Fibroblast of skin of back (primary cell): ENCODE measurements at places on chromosomes 6 and 20.

- peak; percentile 87 for DNase-seq
These were observed 64.5 kb downstream of the JAG1 start for GRCh38 chr20:10609276-10609675.

GRCh38 chr6:137181891-137182653 is 8.6 kb upstream of the IL22RA2 start:
- no peak for DNase-seq

DNA sequence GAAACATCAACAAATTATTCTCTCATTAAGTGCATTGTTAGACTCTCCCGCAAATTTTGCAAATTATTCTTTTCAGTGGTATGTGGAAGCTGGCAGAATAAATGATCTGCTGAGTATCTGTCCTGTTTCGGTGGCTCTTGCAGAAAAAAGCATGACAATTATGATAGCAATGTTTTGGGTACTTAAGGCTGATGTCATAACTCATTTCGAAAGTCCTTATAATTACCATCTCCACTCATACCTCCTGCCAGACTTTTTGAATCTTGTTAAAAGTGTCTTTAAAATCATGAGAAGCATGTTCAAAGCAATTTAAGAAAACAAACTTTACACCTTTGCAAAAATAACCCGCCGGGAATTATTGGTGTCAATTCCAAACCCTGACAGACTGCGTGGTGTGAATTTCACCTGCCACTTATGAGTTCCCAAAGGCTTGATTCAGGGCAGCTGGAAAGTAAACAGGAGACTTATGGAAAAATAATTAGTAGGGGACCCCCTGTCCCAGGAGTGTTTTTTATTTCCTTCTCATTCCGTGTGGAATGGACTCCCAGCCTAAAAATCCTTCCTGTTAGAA is 87.6 kb upstream of the E2F3 start:
- DNase-seq = no peak

DNA sequence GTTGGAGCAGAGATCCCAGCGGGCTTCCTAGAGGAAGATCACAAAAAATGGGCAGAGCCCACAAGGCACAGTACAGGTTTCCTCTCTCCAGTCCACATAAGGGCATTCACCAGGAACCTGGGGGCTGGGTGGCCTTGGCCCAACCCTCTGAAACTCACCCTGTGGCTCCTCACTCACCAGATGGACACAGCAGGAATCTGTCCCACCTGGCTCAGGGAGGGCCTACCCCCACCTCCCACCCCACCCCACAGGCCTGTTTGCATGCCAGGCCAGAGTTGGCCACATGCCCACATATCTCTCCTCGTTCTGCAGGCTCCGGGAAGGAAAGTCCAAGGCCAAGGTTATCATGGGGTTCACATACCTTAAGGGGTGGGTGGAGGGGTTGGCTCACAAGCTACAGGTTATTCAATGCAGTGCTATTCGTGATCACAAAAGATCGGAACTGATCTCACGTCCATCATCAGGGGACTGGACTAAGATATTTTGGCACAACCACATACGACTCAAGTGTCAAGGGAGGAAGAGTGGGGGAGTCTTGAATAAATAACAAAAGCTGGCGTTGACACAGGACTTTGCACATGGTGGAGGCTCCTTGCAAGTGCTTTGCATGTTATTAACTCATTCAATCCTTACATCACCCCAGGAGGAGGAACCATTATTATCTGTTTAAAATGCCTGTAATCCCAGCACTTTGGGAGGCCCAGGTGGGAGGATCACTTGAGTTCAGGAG is 13.0 kb downstream of the RIPOR3 start:
- no peak for DNase-seq

DNA sequence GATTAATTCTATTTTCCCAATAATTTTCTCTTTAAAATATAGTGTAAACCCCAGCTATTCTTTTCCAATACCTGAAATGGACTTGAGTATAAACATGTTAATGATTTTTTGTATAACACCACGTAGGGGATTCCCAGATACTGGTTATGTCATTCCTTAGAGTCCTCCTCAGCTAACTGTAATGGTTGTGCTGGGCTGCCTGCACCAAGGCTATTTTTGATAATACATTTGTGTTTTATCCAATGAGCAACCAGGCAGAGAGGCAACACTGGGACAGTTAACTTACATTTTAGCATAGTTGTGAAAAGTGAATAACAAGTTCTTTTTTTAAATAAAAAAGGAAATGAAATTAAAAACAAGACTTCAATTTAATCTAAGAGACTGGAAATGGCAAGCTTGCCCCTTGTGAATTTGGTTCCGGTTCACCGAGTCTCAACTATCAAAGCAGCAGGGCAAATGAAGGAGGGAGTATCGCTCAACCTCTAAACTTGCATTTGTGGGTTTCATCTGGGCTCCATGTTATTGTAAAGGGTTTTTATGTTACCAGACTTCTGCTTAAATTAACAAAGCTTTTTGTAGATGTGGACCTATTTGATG is 18.8 kb upstream of the BACH2 start:
- DNase-seq = no peak

GRCh38 chr20:22241609-22242008 is 342.8 kb downstream of the FOXA2 start:
- no peak for DNase-seq

DNA sequence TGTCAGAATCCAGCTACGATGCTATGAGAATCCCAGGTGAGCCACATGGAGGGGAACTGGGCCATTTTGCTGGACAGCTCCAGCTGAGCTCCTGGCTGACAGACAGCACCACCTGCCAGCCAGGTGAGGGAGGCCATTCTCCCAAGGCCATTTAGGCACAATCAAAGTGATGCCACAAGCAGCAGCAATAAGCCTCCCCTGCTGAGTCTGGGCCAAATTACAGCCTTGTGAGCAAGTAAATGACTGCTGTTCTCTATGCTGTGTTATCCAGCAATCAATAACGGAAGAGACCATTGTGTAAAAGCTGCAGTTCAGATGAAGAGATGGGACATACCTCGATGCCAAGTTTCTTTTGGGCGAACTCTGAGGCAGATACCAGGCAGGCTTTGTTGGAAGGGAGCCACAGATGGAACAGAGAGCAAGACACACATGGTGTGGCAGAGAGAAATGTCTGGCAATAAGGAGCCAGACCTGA is 14.0 kb upstream of the SCGN start:
- no peak for DNase-seq

DNA sequence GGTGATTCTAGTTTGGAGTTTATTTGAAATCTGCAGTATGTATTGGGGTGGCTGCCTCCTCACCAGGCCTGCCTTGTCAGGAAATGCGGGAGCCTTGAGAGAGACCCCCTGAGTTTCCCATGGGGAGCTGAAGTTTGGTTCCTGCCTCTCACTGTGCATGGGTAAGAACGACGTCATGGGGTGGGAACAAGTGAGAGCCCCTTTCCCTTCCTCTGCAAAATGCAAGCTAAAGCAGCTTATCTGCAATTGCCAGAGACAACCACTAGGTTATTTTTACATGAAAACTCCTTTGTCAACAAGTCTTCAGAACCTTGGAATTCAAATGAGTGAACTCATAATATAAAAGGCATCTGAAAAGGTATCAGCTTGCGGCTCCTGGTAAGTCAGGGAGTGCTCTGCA is 58.4 kb downstream of the TMEM170B start:
- DNase-seq = peak; percentile 53

DNA sequence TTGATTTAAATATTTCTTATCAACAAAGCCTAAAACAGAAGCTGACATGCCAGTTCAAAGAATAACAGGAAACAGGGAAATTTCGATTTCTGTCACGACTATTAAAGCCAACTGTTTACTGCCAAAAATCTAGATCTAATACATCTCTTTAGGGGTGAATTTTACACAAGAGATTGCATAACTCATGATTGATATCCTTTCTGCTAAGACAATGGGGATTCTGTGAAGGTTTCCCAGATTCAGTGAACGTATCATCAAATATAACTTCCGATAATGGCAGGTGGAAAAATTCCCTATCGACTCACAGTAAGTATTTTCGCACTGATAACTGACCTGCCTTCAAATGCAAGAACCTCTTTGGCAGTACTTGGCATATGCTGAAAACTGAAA is 42.9 kb downstream of the NHSL1 start:
- DNase-seq = no peak

- no peak for DNase-seq
These were observed 22.0 kb upstream of the RIPK1 start for GRCh38 chr6:3046295-3046694.

DNA sequence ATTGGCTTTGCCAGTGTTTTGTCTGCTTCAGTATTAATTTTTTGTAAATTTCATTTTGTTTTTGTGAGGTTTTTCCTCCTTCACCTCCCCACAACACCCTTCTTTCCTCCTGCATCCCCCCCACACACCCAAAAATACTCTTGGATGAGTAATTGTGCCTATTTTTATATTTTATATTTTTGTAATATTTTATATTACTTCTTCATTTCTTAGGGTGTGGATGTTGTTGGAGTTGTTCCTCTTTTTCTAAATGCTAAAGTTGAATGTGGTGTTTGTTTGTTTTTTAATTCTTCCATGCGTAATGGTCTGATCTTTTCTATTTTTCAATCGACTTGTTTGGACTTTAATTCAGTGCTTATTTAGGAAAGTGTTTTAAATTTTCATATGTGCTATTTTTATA is 420.5 kb upstream of the SOX4 start:
- DNase-seq = no peak

GRCh38 chr20:3586093-3586492 is 77.1 kb downstream of the GFRA4 start:
- no peak for DNase-seq

DNA sequence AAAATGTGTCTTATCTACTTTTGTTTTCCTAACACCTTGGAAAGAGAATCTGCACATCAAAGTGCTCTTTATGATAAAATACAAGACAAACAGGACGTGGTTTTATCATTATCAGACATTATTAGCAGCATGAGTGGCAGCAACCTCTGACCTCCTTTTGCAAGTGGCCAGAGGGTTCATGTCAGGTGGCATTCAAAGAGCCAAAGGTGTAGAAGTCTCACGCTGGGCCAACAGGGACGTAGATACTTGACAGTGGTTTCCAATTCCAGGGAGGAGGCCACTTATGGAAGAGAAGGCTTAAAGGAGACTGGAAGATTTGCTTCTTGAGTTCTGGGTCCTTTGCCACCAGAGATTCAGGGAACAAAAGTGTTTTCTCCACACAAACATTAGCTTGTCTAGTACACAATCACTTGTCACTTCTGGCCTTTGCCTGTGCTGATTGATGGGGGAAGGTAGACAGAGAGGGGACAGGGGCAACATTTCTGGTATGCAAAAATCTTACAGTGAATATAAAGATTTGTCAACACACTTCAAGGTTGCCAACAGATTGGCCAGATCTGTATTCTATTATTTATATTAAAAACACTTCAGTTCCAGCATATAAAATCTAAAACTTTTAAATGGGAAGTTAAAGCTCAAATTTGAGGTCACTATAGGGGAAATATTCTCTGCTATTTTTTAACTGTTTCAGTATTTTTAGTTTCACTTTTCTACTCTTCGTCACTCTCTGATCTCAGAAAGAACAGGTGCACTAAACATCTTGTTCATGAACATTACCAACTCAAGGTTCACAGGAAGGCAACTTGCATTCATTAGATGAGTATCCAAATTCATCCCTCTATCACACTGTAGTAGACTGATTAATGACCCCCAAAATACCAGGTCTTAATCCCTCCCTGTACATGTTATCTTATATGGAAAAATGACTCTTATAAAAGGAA is 52.1 kb upstream of the FBXO30 start:
- no peak for DNase-seq

DNA sequence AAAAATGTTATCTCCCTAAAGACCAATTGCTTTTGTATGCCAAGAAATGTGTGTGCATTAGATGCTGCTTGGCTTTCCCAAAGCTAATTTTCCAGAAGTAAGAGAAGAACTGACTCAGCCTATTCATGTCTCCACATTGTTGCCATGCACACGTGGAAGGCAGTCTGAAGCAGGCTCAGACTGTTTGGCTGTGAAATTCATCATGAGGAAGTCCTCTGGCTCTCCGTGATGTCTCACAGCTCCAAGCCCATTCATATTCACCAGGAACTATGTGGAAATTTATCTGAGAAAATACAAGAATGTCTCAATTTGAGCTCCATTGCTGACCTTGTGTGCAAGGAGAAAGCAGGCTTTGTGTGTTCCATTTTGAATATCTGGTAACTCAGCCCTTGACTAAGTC is 1022.2 kb upstream of the GJE1 start:
- no peak for DNase-seq

GRCh38 chr6:149876241-149876933 is 12.2 kb upstream of the LRP11 start:
- no peak for DNase-seq

DNA sequence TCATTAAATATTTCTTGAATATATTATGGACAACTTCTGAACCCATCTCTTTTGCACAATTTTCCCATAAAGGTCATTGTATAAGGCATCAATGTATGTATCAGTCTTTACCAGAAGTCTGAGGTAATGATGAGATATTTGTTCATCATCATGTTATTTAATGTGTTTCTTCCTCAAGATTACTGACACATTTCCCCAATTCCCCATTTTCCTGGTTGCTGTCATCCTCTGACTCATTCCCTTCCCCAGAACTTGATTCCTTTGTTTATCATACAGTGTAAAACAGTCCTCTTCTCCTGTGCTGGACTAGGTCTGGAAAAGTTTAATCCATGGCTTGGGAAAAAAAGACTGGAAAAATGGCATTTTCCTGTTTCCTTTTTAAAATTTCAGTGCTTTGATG is 107.9 kb upstream of the FLRT3 start:
- DNase-seq = peak; percentile 68

GRCh38 chr6:44192428-44193041 is 24.2 kb upstream of the MYMX start:
- DNase-seq = no peak

- DNase-seq = no peak
These were observed 504.3 kb upstream of the SLC35B3 start for GRCh38 chr6:8939615-8940014.

- DNase-seq = no peak
These were observed 62.0 kb downstream of the DLL1 start for GRCh38 chr6:170228946-170229310.

DNA sequence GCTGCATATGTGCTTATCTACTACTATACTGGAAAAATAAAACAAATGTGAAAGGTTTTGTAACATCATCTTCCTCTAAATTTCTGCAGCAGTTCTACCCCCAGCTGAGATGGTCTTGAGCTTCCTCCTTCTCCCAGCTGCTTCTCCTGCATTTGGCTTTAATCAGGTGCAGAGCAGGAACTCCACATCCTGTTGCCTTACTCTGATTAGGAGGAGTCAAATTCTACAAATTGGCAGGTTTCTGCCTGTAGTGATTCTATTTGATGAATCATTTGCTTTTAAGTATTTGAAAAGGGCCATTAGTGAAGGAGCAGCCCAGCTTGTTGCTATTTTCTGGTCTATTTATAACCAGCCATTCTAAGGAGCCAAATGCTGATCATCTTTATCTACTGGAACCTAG is 224.5 kb downstream of the GMDS start:
- peak; percentile 21 for DNase-seq

- peak; percentile 41 for DNase-seq
These were observed 6.5 kb downstream of the TGM6 start for GRCh38 chr20:2387180-2387577.

- DNase-seq = no peak
These were observed 872.9 kb upstream of the GJE1 start for GRCh38 chr6:141259807-141260206.

DNA sequence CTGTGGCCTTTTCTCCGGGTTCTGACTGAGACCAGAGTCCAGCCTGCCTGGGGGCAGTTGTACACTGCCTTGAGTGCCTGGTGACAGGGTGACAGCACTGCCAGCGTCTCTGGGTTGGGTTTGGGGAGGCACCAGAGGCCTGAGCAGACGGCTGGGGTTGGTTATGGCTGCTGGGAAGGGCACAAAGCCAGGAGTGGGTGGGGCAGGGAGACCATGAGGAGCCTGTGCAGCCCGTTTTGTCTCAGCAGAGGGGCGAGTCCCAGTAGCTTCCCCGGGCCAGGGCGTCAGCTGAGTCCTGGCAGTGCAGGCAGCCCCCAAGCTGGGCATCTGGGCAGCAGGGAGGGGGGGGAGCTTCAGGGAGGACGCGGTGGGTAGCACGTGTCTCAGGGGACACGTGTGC is 15.3 kb upstream of the SULF2 start:
- DNase-seq = no peak
